ENCODE measurements at places on chromosomes 7 and 10.

DNA sequence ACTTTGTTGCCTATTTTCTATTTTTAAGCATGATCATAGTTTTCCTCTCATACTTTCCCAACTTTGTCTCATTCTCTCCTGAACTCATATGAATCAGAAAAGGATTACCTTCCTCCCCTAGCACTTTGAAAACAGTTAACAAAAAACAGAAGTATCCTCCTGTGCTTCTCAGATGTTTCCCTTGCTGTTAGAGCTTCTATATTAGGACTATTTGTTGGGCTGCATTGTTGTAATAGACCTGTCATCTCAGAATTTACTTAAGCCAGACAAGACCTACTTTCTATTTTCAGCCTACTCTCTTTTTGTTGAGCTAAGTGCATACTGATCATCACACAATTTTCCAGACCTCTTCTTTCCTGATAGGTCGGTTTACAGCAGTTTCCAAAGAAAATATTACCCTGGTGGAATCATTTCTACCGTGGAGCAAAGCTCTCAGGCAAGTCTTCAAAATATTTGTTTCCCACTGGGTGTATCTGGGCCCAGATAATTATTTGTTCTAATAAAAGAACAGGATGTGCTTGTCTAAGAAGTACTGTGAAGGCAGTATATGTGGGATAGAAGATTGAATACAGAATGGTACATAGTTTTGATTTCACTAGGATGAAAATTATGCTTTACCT lies 411.9 kb upstream of the KLF6 start:
- DNase-seq = no peak

- peak; percentile 24 for DNase-seq
These were observed 803 bp downstream of the RAPGEF5 start for GRCh38 chr7:22356010-22356691.

- DNase-seq = no peak
These were observed 103.6 kb downstream of the MKLN1 start for GRCh38 chr7:131431289-131431688.

DNA sequence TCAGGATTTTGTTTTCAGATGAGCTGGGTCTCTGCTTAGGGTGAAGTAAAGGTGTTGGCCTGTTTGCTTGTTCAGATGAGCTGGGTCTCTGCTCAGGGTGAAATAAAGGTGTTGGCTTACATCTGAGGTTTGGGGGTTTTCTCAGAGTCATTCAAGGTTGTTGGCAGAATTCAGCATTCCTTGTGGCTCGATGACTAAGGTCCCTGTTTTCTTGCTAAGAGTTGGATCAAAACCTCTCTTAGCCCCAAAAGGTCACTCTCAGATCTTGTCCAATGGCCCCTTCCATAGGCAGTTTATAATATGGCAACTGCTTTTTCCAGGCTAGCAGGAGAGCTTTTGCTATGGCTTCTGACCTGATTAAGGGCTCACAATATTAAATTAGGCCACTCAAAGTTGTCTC lies 106.6 kb downstream of the ADAM22 start:
- DNase-seq = no peak

GRCh38 chr10:118832241-118832651 lies 77.5 kb upstream of the CACUL1 start:
- no peak for DNase-seq

DNA sequence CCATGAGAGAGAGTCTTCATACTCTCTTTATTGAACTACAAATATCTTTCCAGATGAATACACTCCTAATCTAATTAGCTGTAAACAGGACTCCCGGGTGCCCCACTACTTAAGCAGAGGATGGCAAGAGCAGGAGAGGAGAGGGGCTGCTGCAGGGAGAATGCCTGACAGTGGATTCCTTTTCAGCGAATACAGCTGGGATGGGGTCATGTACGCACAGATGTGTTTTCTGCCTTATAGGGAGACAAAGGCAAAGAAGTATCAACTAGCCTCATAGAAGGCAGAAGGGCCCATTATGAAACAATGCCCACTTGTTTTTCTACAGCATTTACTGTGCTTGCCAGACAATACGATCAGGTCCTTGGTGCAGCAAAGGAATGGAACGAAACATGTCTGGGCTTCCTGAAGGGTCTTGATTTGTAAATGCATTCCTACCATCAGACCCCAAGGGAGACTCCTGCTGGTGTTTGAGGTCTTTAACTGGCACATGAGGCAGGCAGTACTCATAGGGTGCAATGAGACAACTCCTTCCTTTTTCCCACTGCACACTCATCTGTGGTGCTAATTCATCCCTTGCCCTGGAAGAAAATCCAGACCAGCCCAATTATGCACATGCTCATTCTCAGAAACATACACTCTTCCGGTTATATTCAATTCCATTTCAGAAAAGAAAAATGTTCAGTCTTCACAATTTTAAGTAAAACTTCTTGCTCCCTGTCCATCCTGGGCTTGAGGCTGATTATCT lies 117.1 kb downstream of the AOAH start:
- DNase-seq = no peak

- DNase-seq = peak; percentile 70
These were observed 282.6 kb downstream of the AUTS2 start for GRCh38 chr7:69880840-69881239.

- no peak for DNase-seq
These were observed 95.5 kb downstream of the DIP2C start for GRCh38 chr10:593901-594457.

DNA sequence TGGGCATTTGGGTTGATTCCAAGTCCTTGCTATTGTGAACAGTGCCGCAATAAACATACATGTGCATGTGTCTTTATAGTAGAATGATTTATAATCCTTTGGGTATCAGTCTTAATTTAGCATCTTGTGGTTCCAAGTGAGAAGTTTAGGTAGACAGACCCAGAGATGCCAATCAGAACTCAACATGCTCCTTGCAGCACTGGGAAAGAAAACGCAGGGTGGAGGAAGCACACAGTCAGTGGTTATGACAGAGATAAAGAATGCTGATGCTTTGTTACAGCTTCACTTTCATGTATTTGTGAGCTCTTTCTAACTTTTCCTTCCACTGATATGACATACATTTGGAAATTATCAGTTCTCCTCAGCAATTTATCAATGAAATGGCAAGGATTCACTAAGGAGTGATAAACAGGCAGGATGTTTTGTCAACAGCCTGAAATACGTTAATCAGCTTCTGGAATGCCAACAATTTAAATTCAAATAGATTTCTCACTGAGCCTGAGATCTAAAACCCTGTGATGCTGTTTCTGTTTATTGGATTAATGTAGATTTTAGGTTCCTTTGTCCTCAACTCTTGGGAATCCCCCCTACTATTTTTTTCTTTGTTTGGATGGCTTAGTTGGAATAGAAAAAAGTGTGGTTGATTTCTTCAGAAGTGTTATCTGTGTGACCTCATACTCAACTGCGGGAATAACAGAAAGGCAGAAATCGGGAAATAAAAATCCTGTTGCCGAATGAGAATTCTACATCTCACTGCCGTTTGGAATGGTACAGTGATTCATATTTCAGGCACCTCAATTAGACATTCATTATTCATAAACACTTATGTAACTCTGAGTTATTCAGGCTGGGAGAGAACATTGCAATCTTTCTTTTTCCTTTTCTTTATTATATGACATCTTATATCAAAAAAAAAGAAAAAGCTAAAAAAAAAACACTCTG lies 675.0 kb downstream of the CNTNAP2 start:
- no peak for DNase-seq
